ENCODE measurements at places on chromosomes 13 and 19.

- DNase-seq: no peak
These were observed 8.9 kb downstream of the PINLYP start for GRCh38 chr19:43584484-43584883.

DNA sequence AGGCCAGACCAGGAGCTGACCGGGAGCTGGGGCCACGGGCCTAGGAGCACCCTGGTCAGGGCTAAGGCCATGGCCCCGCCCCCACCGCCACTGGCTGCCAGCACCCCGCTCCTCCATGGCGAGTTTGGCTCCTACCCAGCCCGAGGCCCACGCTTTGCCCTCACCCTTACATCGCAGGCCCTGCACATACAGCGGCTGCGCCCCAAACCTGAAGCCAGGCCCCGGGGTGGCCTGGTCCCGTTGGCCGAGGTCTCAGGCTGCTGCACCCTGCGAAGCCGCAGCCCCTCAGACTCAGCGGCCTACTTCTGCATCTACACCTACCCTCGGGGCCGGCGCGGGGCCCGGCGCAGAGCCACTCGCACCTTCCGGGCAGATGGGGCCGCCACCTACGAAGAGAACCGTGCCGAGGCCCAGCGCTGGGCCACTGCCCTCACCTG lies 6.6 kb downstream of the SPHK2 start:
- DNase-seq: no peak

DNA sequence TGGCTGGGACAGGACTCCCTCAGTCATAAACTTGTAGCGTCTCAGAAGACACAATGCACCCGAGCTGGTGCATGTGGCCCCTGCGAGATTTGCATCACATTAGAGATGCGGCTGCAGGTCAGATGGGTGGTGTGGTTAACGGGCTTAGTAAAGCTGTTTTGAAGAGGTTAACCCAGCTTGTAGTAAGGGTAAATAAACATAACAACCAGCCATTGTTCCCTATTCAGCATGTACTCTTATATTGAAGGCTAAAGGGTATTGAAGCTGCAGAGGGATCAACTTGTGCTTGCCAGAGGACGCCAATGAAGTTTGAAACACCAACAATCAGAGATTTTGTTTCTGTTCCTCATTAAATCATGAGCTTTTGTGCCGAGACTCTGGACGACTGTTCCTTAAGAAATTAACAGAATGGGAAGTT lies 79.4 kb downstream of the ZIC5 start:
- DNase-seq: no peak

GRCh38 chr19:46722421-46723022 lies 5.6 kb upstream of the PRKD2 start:
- no peak for DNase-seq

GRCh38 chr19:54035215-54036178 lies 28.2 kb downstream of the VSTM1 start:
- DNase-seq: no peak

DNA sequence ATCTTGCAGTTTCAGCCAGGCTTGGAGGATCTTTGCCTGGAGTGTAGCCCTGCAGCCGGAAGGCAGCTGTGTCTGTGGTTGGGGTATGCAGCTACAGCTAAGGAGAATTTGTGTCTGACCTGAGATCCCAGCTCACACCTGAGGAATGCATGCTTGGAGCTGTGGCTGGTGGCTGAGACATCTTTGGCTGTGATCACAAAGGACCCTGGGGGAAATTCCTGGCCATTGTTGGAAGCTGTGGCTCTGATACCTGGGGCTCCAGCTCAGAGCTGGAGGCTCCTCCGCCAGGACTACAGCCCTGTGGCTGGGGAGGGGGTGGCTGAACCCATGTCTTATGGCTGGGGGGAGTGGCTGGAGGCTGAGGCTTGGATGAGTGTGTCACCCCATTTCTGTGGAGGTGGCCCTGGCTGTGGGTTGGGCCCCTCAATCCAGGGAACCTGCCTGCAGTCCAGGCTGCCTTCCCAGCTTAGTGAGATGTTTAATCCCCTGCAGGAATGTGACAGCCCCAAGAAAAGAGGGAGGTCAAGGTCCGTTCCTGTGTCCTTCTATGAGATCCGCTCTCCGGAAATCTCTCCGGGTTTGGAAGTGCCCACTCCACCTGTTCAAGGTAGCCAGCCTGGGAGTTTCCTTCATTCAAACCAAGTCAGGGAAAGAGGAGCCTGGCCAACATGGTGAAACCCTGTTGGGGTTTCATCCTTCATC lies 27.6 kb downstream of the ARHGEF18 start:
- no peak for DNase-seq

DNA sequence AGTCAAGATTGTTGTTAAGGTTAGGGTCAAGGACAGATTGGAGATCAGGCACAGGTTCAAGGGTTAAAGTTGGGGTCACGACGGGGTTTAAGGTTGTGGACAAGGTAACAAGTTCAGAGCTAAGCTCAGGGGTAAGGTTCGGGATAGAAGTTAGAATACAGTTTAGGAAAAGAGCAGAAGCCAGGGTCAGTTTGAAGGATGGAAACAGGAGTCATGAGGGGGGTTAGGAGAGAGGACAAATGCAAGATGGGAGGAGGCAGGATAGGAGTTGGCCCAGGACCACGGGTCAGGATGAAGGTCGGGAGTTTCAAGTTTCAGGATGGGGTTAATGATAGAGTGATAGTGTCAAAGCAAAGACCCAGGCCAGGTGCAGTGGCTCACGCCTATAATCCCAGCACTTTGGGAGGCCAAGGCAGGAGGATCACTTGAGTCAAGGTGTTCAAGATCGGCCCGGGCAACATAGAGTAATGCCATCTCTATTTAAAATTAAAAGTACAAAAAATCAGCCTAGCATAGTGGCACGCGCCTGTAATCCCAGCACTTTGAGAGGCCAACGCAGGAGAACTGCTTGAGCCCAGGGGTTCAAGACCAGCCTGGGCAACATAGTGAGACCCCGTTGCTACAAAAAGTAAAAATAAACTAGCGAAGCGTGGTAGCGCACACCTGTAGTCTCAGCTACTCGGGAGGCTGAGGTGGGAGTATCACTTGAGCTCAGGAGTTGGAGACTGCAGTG lies 7.7 kb downstream of the NPHS1 start:
- DNase-seq: no peak

- DNase-seq: no peak
These were observed 1221.1 kb downstream of the SLITRK1 start for GRCh38 chr13:82661126-82661525.

DNA sequence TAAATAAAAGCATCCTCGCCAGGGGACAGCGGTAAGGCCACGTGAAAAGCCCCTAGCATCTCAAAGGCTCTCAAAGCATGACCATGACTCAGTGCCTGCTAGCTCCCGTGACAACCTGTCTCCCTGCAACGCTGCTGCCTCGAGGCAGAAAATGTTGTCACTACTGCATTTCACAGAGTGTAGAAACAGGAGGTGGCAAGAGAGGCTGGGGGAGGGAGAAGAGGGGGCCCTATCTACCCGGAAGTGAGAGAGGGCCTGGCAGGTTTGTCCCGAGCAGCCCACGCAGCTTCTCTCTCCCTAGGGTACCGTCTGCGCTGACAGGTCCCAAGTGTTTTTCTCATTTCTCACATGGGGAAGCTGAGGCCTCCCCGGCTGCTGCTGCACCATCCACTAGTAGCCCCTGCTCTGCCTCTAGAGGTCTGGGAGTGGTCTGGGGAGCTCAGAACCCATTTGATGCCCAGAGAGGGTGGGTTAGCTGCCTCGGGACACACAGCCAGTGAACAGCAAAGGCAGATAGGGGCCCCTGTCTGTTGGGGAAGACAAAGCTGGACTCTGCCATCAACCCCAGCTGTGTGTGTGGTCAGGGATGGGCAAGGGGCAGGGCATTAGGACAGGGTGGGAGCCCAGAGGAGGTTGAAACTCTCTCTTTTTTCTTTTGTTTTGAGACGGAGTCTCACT lies 3.7 kb downstream of the TINCR start:
- DNase-seq: peak; percentile 50

DNA sequence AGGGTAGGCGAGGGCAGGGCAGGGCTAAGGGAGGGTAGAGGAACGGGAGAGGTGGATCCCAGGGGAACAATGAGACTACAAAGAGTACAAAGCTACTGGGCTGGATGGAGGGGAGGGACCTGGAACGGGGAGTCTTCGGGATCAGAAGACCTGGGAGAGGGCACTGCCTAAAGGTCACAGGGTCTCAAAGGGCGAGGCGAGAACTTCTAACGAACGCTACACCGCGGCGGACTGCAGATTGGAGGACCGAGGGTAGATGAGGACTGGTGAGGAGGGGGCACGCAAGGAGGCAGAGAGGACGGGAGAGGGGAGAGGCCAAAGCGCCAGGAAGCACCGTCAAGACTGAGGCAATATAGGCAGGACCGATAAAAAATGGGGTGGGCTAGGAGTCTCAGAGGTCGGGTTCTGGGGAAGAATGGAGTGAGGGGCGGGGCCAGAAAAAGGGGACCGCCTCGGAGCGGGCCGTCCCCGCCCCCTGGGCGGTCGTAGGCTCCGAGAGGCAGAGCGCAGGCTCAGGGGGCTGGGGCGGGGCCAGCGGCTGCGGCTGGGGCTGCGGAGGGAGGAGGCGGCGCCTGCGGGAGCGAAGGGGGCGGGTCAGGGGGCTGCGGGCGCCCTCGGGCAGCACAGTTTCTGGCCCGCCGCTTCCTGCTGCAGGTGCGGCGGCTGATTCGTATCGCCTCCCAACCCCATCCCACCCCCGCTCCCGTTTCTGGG lies 1.3 kb upstream of the KCNC3 start:
- peak; percentile 81 for DNase-seq

DNA sequence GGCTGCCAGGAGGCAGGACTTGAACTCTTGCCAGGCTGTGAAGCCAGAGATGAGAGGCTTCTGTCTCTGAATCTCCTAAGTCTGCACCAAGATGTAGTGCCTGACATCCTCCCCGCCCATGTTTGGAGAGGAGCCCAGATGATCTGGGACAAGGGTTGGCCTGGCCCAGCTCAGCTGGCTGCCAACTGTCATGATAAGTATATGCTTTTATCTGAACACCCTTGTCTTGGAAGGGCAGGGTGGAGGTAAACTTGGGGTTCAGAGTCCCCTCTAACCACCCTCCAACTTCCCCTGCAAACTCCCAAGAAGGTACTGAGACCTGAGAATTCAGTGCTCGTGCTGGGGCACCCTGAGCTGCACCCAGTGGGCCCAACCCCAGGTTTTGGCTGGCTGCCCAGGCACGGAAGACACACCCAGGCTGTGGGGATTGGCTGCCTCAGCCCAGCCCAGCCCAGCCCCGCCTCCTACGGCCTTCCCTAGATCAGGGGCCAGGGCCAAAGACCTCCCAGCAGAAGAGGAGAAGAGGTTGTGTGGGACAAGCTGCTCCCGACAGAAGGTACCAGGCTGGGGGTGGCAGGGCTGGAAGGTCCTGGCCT lies at the start of gene CYP4F12:
Gene CYP4F12, plus strand, starts transcription at position 508 of the 596 bp plus-strand sequence. CDS start 443 bp downstream, outside the sequence.
- peak; percentile 67 for DNase-seq

GRCh38 chr13:113802090-113802531 lies 43.1 kb downstream of the TMEM255B start:
- DNase-seq: no peak

- DNase-seq: no peak
These were observed 56.0 kb upstream of the RGCC start for GRCh38 chr13:41401366-41401765.
